ENCODE measurements at places on chromosomes 11 and 22.

DNA sequence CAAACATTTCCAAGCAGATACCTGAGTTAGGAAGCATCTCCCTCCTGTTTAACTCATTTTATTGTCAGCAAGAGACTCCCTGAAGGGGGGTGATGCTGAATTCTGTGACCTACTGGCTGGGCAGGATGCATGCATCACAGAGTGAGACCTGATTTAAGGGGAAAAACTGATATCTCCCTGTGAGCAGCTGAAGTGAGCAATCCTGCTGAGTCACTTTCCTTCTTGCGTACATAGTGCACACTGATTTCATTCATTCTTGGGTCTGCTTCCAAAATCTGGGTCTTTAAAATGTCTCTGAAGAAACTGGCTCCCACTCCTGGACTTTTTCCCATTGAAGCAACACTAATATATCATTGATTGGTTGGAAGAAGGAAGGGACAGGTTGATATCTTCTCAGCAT is 23.3 kb downstream of the P4HA3 start:
- DNase-seq = no peak

DNA sequence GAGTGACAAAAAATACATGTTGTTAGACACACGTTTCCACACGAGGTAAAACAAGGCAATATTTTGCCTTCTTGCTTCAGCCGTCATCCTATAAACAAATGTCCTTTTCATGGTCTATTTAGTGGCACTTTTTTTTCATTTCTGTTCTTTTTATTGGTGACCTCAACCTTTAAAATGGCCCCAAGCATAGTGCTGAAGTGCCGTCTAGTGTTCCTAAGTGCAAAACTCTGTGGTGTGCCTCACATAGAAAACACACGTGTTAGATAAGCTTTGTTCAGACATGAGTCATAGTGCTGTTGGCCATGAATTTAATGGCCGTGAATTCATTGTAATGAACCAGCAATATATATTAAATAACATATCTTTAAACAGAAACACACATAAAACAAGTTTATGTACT is 15.6 kb downstream of the OVCH2 start:
- no peak for DNase-seq

DNA sequence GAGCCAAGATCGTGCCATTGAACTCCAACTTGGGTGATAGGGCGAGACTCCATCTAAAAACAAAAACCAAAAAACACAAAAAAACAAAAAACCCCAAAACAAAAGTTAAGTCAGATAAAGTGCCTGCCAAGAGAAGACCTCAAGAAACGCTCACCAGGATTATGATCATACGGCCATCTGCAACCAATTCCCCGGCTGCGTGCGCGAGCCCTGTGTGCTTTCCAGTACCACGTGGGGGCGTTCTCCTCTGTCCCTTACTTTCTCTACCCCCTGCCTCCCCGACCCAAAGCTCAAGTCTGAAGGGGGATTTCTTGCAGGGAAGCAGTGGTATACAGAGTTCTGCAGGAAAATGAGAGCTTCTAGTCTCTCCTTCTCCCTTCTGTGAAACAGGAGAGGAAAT is 10.5 kb upstream of the RPS19BP1 start:
- DNase-seq = no peak

- DNase-seq = no peak
Observed at GRCh38 chr11:23095650-23096189, 235.4 kb upstream of the CCDC179 start.

- no peak for DNase-seq
Observed at GRCh38 chr11:76214968-76215548, 8.8 kb upstream of the WNT11 start.

Data from spleen (tissue), 13 donors.